NCI-H2029 (cell line): ENCODE measurements at places on chromosomes 1 and 21.

DNA sequence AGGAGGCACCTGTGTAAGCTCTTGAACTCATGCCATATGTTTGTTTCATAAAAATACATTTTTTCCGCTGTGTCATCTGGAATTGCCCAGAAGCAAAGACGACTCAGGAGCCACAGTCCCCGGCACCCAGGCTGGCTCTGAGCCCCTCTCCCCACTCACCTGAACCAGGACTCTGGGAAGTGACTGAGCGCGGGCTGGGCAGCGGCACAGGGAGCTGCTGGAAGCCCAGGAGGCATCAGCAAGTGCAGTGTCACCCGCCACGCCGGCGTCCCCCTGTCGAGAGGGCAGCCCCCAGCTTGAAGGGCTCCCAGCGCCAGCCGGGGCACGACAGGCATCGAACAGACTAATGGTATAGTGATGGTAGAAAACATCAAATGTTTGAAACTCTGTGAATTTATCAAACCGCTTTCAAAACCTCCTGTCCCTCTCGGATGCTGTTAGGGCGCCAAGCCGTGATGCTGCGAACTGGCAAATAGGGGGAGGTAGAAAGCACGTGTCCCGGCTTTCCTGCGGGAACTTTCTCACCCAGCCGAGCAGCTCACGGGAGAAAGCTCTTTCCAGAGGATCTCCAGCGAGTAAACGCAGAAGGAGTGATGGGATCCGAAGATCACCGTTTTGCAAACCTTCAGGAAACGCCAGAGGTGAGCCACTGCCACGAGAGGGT, 57.8 kb upstream of the COL18A1 start:
- DNase-seq = no peak

GRCh38 chr1:116671072-116671760, 3.7 kb upstream of the IGSF3 start:
- DNase-seq = no peak

DNA sequence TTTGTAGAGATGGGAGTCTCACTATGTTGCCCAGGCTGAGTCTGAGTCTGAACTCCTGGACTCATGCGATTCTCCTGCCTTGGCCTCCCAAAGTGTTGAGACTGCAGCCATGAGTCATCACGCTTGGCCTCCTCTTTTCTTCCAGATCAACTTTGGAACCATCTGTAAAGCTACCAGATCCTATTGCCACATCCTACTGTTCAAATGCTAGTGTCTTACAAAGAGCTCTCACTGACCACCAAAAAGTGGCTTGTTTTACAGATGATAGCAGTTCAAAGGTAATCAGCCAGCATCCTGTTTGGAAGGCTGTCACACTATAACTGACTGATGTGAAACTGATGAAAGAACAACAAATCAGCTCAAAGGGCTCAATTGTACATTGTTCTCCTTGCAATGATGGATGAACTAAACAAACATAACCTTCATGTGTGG, 221.6 kb downstream of the AKT3 start:
- DNase-seq = no peak

- no peak for DNase-seq
Measured at GRCh38 chr1:182768963-182769362, 20.6 kb upstream of the NPL start.

DNA sequence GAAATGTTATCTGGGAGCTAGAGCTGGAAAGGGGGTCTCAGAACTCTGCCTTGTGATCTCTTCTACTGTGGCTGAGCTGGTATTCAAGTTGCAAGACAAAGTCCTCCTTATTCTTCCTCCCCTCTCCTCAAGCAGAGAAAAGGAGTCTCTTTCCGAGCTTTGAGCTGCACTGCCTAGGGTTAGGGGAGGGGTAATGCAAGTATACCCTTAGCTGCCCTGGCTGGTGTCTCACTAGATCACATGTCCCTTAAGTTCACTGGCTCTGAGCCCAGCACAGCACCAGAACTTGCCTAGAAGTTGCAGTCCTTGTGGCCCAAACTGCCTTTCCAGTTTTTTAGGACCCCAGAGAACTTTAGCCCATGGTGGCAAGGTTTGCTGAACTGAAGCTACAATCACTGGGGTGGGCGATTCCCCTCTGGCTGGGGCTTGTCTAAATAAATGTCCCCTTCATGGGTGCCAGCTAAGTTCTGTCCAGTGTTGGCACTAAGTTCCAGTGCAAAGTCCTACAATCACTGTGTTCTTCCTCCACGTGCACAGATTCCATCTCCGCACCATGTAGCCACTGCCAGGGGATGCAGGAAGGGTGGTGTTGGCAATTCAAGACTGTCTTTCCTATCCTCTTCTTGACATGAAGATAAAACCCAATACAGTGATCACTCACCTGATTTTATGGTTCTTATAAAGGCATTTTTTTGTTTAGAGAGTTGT, 22.7 kb upstream of the CHIA start:
- DNase-seq = no peak
